ENCODE measurements at places on chromosomes 6 and 20.

GRCh38 chr6:11341867-11342266 lies 109.4 kb upstream of the NEDD9 start:
- no peak for DNase-seq

- no peak for DNase-seq
Measured at GRCh38 chr20:37343212-37343993, 2.5 kb upstream of the SRC start.

- DNase-seq = no peak
Measured at GRCh38 chr6:24113891-24114290, 12.1 kb upstream of the NRSN1 start.

DNA sequence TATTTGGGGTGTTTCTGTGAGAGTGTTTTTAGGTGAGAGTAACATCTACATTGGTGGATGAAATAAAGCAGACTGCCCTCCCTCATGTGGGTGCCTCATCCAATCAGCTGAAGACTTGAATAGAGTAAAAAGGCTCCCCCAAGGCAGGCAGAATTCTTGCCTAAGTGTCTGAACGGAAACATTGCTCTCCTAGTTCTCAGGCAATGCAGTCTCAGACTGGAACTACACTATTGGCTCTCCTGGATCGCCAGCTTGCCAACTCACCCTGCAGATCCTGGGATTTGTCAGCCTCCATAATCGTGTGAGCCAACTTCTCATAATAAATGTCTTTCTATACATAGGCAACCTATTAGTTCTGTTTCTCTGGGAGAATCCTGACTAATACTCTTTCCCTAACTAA lies 5.5 kb upstream of the TMEM170B start:
- DNase-seq = no peak

DNA sequence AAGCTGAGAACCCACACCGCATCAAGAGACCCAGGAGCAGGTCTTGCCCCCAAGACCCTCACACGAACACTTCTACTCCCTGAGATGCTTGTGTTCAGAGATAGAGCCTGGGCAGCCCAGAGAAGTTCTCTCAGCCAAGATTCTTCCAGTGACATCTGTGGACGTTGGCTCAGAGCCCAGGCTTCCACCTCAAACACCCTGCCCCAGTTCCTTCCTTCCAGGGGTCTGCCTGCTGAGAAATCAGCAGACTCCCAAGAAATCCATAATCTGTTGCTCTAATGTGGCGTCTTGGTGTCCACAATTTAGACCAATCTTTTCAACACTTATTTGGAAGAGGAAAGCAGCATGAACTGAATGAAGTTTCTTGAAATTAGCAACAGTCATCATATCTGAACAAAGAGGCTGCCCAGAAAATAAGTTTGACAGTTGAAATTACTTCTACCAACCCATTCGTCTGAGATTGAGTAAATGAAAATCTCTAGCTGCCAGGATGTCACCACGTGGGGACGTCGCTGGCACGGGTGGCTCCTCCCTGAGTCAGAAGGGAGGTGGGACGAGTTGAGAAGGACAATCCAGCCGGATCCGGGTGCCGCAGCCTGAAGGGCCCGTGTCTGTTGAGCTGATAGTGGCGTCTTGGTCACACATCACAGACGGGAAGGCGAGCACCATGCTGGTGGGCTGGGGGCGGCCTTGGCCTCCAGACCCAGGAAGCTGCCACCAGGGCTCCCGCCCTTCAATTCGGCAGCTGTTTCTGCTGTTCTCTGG lies 400.9 kb downstream of the TAF4 start:
- DNase-seq = no peak

GRCh38 chr6:130494729-130495128 lies 128.9 kb downstream of the TMEM200A start:
- DNase-seq = no peak

- DNase-seq = no peak
Measured at GRCh38 chr6:155117256-155117655, 122.1 kb downstream of the TIAM2 start.

DNA sequence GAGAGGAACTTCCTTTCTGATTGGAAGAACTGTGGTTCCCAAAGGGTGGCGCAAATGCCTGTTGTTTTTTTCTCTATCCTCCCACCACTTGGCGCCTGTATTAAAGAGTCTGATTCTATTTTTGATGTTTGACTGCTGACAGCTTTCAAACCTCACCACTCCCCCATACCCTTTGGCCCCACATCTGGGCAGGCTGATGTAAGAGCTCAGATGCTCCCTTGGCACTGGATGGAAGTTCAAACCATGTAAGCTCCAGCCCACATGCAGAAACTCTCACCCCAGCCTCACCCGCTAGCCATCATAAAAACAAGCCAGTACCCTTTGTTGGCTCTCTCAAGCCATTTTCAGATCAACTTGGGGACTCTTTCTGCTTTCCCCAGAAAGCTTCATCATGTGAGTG lies 20.0 kb upstream of the TMEM14A start:
- DNase-seq = no peak

- no peak for DNase-seq
Measured at GRCh38 chr6:17061097-17061496, 40.8 kb upstream of the STMND1 start.

DNA sequence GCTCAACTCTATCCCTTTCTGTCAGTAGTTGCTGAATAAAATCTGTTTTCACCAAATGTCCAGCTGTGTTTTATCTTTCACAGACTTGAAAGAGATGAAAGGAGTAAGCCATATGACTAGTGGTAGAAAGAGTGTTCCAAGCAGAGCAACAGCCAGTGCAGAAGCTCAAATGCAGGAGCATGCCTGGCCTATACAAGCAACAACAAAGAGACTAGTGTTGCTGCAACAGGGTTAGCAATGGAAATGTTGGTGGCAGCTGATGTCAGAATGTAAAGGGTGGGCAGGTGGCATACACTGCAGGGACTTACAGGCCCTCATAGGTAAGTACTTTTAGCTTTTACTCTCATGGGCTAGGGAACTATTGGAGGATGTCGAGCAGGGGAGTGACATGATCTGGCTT lies 5.2 kb upstream of the HINT3 start:
- no peak for DNase-seq

DNA sequence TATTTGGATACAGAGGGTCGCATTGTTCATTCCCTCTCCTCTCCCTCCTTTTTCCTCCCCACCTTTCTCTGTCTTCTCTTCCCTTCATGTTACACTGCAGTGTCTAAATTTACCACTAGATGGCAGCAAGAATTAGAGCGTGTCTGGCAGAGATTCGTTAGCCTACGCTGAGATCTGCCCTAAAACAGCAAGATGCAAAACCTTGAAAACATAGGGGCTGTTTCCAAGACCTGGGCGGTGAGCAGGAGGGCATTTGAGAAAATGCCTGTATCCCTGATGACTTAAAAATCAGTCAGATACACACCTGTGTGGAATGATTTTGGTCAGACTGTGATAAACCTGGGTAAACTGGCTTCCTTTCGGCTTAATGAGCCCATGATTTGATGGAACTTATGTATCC lies 101.5 kb upstream of the ISM1 start:
- DNase-seq = peak; percentile 20

DNA sequence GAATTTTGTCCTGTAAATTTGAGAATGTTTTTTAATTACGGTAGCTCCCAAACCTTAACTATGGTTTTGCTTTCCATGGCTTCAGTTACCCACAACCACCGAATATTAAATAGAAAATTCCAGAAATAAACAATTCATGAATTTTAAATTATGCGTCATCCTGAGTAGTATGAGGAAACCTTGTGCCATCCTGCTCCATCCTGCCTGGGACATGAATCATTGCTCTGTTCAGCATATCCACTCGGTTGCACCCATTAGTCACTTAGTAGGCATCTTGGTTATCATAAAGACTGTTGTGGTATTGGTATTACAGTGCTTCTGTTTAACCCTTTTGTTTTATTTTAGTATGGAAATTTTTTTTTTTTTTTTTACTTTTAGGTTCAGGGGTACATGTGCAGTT lies 39.7 kb downstream of the KCNS1 start:
- no peak for DNase-seq

DNA sequence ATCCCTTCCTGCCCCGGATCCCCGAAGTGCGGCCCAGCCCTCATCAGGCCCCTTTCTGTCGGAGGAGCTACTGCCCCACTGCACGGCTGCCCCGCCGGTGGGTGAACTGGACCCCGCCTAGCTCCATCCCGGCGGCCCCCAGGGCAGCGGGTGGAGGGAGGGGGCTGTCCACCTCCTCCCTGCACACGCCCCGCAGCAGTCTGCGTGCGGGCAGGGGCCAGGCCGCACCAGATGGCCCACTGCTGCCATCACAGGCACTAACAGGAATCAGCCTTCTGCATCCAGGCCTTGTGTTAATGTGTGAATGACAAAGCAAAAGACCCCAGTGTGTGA lies 54.9 kb upstream of the UNC93A start:
- DNase-seq = no peak

DNA sequence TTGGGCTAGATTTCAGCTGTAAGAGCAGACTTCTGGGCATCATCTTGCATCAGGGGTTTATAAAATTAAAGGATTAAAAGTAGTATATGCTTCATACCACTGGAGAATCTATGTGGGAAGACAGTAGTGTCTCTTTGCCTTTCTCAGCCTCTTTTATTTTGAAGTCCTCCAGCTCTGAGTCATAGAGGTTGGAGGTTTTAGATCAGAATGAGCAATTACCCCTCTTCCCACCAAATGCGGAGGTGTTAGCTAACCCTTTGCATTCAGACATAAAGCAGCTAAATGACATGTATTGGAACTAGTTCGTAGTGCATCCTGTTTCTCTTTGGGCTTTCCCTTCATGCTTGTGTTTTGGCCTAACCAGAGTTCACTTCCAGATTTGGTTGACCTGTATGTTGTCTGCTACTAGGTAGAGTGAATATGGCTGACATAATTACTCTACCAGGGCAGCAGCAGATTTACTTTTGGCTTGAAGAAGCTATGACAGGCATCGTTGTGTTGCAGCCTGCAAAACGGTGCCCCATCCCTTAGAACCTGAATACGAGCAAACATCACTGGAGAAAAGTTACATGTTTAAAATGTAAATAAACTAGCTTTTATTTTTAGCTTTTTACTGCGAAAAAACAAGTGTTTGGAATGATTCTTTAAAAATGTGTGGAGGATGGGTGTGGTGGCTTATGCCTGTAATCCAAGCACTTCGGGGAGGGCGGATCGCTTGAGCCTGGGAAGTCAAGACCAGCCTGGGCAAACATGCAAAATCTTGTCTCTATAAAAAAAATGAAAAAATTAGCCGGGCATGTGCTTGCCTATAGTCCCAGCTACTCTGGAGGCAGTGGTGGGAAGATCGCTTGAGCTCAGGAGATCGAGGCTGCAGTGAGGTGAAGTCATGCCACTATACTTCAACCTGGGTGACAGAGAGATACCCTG lies 82.2 kb downstream of the MYO6 start:
- no peak for DNase-seq

DNA sequence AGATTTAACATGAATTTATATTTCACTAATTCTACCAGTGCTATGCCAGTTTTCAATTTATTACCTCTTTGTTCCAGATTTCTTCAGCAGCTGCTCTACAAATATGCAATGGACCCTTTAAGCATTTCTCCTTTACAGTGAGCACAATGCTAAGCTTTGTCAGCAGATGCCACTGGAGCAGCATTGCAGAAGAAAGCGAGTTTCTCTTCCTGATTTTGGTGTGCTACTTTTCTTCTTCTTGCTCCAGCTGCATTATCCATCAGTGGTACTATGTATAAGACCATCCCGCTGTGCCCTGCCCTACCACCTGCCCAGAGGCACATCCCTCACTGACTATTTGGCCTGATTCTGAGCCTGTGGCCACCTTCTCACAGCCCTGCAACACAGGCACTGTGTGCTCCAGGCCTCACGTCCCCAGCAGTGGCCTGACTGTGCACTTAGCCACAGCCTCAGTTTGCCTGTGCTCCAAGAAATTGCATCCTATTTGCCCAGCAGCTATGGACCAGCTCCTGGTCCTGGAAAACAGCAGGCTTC lies 84.1 kb downstream of the TNFAIP3 start:
- no peak for DNase-seq

- no peak for DNase-seq
Measured at GRCh38 chr6:170365121-170365520, 58.6 kb downstream of the FAM120B start.

GRCh38 chr6:101000341-101000740 lies 119.2 kb upstream of the ASCC3 start:
- no peak for DNase-seq

DNA sequence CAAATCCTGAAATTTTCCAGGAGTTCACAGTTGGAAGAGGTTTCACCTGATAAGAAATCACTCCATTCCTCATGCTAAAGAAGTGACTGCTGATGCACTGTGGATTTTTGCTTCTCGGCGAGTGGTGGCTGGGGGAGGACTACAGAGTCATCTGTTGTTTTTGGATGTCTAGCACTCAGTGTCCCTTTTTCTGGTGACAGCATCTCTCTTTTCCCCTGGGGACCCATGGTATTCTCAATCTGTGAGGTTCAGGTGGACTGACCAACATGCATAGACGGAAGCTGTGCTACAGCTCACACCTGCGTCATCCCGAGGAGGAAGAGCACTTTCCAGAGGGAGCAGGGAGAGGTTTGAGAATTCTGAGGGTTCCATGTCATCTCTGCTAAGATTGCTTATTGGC lies 42.7 kb upstream of the ZNF831 start:
- no peak for DNase-seq

DNA sequence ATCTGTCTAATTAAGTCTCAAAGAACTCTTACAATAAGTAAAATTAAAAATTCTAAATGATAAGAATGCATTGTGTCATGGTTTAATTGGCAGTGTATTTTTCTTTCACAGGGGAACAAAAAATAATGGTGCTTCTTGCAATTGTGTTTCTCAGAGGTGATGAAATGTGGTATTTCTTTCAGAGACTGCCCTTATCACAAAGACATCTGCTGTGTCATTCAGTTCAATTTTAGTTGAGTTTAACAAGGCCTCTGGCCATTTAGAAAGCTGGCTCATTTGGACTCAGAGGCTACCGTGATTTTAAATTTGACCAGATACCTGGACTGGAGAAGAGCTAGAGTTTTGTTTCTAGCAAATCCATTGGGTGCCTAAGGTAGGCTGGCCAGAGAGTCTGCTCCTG lies 23.6 kb upstream of the ZNF831 start:
- no peak for DNase-seq

- DNase-seq = no peak
Measured at GRCh38 chr20:62412194-62413024, 5.3 kb upstream of the CABLES2 start.

DNA sequence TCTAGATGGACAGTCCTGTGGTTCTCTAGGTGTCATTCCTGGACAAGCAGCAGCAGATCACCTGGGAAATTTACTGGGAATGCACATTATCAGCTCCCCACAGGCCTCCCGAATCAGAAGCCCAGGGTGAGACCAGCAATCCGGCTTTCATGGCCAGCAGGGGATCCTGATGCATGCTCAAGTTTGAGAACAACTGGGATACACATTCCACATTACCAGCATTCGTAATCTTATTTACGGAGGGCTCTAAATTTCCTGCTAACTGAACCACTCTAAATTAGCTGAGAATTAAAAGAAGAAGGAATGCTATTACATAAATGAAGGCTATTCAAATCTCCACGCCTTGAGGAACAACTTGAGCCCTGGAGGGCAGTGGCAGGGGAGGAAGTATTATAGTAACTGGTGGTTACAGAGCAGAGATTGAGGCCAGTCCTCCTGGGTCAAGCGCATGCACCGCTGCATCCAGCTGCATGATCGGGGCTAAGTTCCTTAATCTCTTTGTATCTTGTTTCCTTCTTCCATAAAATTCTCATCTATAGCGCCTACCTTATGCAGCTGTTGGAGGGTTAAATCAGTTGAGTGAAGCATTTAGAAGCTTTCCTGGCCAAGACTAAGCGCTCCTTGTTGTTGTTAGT lies 403.7 kb downstream of the CDH26 start:
- no peak for DNase-seq
